ENCODE measurements at places on chromosomes 16 and 17.

DNA sequence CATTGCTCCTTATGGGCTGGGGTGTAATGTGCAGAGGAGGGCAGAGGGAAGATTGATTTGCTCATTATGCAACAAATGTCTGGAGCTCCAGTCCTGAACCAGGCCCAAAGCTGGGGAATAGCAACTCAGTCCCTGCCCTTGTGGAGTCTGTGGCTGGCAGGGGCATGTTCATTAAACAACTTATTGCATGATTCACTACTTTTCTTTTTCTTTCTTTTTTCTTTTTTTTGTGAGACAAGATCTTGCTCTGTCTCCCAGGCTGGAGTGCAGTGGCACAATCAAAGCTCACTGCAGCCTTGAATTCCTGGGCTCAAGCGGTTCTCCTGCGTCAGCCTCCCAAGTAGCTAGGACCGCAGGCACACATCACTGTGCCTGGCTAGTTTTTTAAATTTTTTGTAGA is 23.1 kb downstream of the MSI2 start:
- DNase-seq = no peak

- no peak for DNase-seq
These were observed 15.0 kb downstream of the HNF1B start for GRCh38 chr17:37729905-37730304.

DNA sequence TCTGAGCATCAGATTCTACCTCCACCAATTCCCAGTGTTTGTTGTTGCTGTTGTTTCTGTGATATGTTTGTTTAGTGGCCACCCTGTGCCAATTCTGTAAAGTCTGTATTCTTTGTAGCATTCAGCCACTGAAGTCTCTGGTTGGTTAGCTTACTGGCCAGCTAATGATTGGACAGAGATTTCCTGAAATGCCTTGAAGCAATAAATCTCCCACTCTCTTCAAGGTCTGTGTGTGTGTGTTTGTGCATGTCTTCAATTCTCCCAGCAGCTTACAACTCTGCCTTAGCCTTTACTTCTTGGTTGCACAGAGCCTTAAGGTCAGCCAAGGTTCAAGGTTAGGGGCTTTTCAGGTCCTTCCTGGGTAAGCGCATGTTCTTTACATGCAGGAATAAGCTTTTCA is 38.2 kb downstream of the PRPSAP2 start:
- DNase-seq = no peak

- no peak for DNase-seq
These were observed 2.1 kb downstream of the RHBDL3 start for GRCh38 chr17:32267690-32268205.

DNA sequence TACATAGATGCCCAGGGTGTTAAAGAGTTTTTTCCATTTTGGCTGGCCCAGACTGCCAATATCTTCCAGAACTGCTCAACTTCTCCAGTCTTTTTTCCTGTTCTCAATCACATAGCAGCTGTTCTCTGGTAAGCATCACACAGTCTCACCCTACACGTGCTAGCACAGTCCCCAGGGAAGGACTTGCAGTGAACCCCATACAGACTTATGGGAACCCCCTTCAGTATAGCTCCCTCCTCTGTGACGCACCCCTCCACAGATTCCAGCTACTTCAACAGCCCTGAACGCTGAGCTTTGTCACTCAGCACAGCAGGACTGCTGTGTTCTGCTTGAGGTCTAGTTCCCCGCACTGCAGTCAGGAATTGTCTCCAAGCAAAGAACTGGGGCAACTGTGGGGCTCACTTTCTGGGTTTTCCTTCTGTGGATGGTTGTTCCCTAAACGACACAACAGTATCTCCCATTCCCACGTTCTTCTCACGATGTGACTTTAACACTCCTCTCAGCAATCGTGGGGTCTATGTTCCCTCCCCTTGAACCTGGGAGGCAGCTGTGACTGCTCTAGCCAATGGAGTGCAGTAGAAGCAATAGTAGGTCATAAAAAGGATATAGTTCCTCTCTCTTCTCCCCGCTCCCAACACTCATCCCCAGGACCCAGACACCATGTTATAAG is 3.6 kb downstream of the MMP28 start:
- DNase-seq = no peak

DNA sequence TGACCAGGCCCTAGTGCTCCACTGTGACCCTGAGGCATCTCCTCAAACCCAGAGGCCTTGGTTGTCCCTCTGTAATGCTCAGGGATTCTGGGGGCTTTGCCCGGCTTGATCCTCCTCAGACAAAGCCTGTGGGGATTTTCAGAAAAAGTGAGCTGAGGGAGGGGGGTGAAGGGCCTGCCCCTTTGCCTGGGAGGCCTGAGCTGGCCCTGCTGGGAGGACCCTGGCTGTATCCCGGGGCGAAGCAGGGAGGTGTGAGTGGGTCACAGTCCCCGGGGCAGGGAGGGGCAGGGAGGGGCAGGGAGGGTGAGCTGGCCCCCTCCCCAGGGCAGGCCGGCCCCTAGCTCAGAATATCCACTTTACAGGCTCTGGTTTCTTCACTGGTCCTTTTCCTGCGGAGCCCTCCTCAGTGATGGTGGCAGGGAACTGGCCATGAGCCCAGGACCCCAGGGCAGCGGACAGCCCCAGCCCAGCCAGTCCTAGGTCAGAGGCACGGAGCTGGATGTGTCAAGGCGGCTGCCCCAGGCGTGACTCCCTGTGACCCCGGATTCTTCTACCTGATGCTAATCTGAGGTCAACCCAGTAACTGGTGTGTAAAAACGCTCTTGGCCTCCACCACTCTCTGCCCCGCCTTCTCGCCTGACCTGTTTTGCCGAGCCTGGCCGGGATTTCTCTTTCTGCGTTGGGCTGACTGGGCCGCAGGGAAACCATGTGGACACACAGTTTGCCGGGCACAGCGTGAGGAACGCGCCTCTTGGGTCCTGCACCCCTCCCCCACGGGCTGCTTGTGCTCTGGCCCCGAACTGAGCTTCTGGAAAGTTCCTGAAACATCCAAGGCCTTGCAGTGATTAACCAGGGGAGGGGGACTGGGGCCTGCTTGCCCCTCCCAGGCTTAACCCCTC is 5.8 kb upstream of the FASN start:
- DNase-seq = no peak

DNA sequence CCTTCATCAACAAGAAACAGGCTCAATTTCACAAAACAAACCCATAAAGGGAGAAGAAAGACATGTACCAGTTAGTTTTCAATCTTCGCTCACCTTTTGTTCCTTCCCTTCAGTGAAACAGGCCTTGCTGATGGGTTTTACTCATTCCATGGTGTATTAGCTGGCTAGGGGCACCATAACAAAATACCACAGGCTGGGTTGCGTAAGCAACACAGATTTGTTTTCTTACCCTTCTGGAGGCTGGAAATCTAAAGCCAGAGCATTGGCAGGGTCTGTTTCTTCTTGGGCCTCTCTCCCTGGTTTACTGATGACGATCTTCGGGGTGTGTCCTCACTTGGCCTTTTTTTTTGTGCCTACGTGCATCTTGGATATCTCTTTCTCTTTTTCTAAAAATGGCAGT is 383.4 kb upstream of the RBFOX1 start:
- no peak for DNase-seq

- DNase-seq = no peak
These were observed 95.2 kb upstream of the AXIN2 start for GRCh38 chr17:65656390-65657250.

GRCh38 chr16:2088759-2089358 is 41.1 kb downstream of the TSC2 start:
- DNase-seq = no peak

DNA sequence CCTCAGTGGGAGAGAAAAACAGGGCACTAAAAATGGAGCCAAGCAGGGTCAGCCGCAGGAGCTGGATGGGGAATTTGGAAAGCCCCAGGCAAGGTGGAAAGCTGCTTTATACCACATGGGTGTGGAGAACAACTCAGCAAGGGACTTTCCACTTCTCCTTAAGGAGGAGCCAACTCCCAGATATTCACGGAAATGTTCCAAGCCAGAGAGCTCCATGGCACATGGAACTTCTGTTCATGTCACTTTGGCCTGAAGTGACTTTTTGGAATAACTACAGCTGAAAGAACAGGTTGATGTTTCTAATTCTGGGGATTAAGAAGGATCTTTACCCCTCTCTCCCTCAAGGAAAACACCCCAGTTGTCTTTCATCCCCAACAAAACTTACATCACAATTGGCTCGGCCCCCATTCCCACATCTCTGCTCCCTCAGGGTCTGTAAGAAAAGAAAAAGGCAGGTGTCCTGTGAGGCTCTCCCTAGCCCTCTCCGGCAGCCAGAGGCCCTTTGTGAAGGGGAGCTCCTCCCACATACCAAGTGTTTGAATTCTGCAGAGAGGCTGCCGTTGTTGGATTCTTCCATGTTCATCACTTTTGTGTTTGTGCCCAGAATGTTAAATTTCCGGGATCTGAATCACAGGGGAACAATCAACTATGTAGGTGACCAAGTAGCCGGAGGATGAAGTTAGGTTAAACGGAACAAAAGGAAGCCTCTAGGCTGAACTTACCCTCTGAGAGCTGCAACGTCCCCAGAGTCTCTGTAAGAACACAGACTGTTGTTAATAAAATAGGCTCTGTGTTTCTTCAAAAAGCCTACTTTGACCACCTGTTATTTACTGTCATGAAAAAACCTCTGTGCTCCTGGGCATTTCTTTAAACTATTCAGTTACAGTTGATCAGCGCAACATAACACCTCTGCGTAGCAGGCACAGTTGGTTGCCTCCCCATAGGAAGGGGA is 41.0 kb downstream of the STAT5A start:
- DNase-seq = no peak

GRCh38 chr17:7557775-7558543 is 591 bp upstream of the TNFSF13 start:
- no peak for DNase-seq

GRCh38 chr17:77222356-77222755 is 81.6 kb downstream of the SEC14L1 start:
- no peak for DNase-seq

- no peak for DNase-seq
These were observed 82.6 kb downstream of the CDK5R1 start for GRCh38 chr17:32569171-32570080.

- DNase-seq = no peak
These were observed 3.4 kb downstream of the NOD2 start for GRCh38 chr16:50696575-50697420.

GRCh38 chr17:50681263-50682200 is 26.2 kb downstream of the ANKRD40 start:
- no peak for DNase-seq

GRCh38 chr16:24555346-24555872 is 16.0 kb downstream of the RBBP6 start:
- no peak for DNase-seq

- DNase-seq = no peak
These were observed 56.6 kb downstream of the TENT4B start for GRCh38 chr16:50209546-50210265.

- no peak for DNase-seq
These were observed 62.3 kb upstream of the HS3ST2 start for GRCh38 chr16:22751685-22752084.

DNA sequence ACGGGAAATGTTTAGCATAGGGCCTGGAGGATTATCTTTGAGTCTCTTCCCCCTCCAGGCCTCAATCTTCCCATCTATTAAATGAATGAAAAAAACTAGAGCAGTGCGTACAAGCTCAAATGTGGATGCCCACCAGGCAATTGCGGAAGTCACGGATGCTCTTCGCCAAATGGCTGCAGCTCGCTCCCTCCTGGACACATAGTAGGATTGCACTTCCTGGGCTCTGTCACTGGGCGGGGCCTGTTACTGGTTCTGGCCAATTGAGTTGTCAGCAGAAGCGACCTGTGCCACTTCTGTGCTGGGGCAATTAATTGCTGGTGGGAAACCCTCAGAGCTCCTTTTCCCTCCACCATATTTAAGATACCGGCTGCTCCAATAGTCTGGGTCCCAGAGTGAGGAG is 168.2 kb upstream of the IRX6 start:
- no peak for DNase-seq

DNA sequence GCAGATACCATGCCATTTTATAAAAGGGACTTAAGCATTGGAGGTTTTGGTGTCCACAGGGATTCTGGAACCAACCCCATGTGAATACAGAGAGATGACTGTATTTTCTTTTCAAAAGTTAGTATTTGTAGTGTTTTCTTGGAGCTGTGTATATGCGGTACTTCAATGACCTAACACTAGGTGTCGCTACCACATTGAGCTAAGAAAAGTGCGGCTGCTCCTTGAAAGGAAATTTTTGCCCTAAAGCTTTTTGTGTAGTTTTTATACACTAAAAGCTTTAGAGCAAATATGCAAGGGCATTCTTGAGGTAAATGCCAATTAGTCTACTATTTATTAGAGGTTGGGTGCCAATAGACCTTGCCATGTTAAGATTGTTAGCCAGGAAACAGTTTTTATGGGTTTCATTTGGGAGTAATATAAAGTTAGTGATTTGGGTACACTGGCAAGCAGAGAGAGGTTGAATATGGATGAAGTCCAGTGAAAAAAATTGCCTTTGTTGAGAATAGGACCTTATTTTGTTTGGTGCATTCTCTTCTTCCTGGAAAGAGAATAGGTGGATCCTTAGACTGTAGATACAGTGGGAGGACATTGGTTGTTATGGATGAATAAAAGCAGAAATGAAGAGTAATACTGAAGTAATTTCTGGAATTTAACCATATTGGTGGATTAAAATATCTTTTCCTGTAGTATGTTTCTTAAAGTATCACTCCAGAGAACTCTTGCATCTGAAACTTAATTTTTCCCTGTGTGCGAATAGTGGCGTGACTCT is 43.3 kb downstream of the BCAS3 start:
- DNase-seq = no peak

GRCh38 chr16:88790312-88791211 is 5.5 kb upstream of the PIEZO1 start:
- DNase-seq = peak; percentile 47

DNA sequence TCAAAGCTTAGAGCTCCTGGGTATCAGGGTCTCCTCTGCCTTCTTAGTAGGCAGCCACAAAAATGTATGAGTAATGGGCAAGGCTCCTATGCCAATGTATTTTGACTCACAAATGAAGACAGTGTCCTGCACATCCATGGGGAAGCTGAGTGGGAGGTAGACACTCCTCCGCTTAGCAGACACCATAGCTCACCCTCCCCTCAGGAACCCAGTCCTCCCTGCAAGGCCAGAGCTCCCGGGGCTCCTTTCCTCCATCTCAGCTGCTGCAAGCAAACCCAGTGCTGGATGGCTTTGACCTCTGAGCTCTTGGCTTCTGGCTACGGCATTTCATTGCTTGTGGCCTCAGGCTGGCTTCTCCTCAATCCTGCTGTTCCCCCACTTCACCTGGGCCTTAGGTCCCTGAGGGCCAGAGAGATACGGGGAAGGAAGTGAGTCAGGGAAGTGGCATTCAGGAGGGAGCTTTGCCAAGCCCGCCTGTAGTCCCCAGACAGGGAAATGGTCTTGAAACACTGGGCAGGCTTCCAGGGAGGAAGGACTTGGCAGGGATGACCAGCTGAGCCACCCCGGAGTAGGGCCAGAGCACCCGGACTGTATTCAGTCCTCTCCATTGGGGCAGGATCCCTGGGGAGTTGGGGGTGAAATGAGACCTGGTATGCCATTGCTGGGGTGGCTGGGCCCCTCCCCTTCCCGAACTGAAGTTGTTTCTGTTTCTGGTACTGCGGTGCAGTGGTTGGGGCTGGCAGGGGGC is 4.5 kb downstream of the ABCC3 start:
- no peak for DNase-seq
